Activated CD4-positive, alpha-beta T cell treated with anti-CD3 and anti-CD28 coated beads for 1 hour (primary cell): ENCODE measurements at places on chromosomes 11 and 22.

DNA sequence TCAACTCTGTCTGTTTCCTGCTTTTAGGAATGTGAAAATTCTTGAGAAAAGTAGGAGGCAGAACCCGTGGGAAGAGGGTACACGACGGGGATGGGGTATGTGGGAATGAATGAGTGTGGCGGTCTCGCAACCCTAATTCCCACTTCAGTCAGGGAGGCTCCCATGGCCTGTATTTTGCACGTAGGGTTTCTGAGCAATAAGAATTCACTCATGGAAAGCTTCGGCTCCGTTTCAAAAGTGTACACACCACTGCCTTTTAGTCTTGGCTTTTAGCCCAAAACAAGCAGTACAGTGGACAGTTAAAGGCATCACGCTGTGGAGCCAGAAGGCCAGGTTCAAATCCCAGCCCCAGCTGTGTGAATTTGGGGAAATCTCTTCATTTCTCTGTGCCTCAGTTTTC is 116.7 kb downstream of the MN1 start:
- DNase-seq, result no peak

GRCh38 chr22:32058656-32059260 is 15.7 kb downstream of the SLC5A1 start:
- DNase-seq, result no peak

GRCh38 chr11:126840201-126840886 is 160.2 kb downstream of the KIRREL3 start:
- DNase-seq, result no peak

DNA sequence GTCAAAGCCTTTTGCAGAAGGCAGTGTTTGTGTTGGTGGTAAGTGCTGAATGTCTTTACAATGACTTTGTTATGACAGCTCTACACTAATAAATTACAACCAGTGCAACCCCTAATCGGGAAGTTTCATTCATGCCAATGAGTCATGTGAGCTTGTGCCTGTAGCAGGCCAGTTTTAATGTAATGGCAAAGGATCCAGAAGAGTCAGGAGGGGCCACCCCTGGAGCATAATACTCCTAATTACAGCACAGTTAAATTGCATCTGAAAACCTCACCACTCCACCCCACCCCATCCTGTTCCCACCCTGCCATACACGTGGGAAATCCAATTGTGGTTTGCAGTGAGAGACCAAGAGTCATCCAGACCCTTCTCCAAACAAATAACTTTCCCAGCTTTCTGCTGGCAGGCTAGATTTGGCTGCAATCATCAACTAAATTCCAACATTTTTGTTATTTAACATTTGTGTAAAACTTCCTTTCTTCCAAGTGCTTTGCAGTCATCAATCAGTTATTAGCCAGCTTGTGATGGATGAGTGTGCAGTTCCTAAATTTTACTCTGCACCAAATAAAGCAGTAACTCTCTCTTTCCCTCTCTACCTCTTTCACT is 277.3 kb upstream of the FAT3 start:
- DNase-seq, result no peak

DNA sequence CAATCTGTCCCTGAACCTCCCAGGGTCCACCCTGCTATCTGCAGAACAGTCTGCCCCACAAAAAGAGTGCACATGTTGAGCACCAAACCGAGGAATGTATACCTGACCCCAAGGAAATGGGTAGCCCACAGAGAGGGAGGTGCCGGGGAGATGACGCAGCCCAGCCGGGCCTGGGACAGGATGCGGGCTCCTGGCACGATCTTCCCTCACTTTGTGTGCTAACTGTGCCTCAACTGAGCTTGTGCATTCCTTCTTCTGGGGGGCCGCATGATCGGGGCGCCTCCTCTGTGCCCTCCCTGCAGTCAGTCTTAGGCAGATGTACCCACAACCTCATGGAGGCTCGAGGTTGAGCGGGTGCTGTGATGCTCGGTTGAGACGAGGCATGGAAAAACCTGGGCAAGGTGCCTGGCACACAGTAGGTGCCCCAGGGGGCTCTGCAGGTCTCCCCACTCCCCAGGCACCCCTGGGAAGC is 2.4 kb downstream of the GAS2L1 start:
- DNase-seq, result no peak

- no peak for DNase-seq
Observed at GRCh38 chr11:1652026-1652425, 22.5 kb downstream of the KRTAP5-5 start.

GRCh38 chr22:41028841-41029240 is 63.6 kb upstream of the EP300 start:
- no peak for DNase-seq

DNA sequence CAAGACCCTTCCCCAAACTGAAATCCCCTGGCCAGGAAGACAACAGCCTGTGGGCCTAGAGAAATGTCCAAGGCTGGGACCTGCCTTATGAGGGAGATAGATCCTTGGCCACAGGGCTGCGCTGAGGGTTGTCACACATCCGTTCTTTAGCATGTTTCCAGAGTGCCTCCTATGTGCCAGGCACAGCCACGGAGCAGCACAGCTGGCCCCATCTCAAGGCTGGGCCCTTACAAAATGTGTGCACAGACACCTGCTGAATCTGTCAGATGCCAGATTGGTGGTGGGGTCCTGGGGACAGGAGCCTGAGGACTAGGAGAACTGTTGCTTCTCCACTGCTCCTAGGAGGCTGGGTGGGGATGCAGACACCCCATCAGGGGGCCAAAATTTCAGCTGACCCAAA is 11.2 kb downstream of the GRIK4 start:
- DNase-seq, result no peak

- DNase-seq, result no peak
Observed at GRCh38 chr11:78190374-78190773, 1.7 kb downstream of the USP35 start.

- no peak for DNase-seq
Observed at GRCh38 chr11:134592391-134592990, 180.4 kb upstream of the B3GAT1 start.

- DNase-seq, result no peak
Observed at GRCh38 chr11:76406359-76406758, 25.2 kb downstream of the GVQW3 start.

- DNase-seq, result no peak
Observed at GRCh38 chr11:32231909-32232493, 141.1 kb downstream of the RCN1 start.

- DNase-seq, result no peak
Observed at GRCh38 chr11:67309661-67310061, 6.3 kb downstream of the SSH3 start.

GRCh38 chr11:57374966-57375365 is 6.0 kb downstream of the PRG3 start:
- no peak for DNase-seq

DNA sequence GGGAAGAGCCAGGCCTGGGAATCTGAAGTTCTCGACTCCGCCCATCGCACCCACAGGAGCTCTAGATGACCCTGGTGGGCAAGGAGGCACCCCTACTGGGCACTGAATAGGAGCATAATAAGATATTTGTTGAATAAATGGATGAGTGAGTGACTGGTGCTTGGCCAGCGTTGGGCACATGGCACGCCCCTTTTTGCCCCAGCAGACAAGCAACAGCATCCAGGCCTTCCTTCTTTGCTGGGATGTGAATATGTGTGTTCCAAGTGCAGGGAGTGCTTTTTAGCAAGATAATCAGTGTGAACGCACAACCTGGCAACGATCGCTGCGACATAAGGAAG is 443 bp upstream of the CELF1 start:
- DNase-seq, result no peak

DNA sequence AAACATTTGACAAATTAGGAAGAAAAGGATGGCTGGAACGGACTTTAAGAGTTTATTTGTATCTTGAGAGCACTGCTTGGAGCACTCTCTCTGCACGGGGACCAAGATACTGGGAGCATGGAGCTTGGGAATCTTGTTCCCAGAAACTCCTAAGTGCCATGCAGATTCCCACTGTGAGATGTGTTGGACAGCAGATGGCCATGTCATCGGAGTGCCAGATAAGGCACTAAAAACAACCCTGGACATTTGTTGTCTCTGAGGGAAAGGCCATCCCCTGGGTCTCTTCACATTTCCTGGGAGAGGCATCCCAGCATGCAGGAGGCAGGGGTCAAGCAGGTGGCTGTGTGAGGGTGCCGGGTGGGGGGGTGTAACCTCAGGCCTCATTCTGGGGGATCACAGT is 2.9 kb downstream of the KIRREL3 start:
- no peak for DNase-seq

- DNase-seq, result no peak
Observed at GRCh38 chr11:114293201-114293711, 2.9 kb upstream of the NNMT start.

- DNase-seq, result no peak
Observed at GRCh38 chr22:29886596-29886995, 3.6 kb downstream of the MTMR3 start.

GRCh38 chr11:83778596-83778995 is 492.4 kb upstream of the CCDC90B start:
- no peak for DNase-seq

DNA sequence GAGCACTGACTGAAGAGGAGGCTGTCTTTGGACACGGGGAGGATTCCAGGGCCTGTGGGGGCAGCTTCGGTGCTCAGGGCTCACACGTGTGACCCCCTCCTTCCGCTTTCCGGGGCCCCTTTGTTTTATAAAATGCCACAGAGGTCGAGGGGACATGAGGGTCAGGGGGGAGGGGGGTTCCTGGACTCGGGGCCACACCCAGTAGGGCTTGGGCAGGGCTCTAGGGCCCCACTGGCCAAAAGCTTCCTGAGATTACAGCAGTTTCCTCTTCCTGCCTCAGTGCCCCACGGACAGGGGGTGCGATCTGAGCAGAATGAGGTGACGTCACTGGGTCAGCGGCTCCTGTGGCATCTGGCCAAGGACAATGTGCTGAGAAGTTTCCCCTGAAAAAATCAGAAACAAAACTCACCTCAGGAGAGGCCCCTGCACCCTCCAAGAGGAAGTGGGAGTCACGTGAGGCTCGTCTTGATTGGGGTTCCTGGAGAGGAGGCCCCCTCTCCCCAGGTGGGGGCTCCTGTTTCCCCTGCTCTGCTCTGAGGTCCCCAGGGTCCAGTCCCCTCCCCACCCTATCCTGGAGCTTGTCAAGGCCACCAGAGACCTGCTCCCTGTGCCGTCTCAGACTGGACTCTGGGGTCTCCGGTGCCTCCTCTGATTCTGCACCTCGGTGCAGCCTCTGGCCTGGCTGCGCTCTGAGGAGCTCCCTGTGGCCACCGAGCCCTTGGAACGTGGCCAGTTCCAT is 6.4 kb upstream of the IFITM3 start:
- no peak for DNase-seq

- no peak for DNase-seq
Observed at GRCh38 chr11:72634016-72634415, 40.2 kb downstream of the PDE2A start.

- no peak for DNase-seq
Observed at GRCh38 chr11:65539744-65540289, 14.9 kb downstream of the SCYL1 start.

- no peak for DNase-seq
Observed at GRCh38 chr22:37431366-37431765, 4.1 kb upstream of the ELFN2 start.

DNA sequence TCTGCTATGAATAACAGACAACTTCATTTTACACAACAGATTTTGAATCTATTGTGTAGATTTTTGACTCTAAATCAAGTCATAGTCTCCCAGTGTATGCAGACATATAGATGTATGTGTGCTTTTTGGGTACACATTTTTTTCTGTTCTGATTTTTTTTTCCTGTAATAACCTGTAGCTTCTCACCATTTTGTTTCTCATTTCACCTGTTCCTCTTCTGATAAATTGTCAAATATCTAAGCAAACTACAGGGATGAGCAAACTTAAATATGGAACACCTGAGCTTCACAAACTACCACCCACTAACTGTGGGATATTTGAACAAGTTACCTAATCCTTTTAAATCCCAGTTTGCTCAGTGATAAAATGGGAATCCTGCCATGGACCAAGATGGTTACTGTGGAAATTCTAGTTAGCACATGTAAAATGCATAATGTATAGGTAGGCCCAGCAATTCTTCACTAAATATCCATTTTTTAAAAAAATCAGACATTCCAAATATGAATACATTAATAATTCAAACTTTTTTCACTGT is 15.7 kb downstream of the LGR4 start:
- DNase-seq, result no peak

DNA sequence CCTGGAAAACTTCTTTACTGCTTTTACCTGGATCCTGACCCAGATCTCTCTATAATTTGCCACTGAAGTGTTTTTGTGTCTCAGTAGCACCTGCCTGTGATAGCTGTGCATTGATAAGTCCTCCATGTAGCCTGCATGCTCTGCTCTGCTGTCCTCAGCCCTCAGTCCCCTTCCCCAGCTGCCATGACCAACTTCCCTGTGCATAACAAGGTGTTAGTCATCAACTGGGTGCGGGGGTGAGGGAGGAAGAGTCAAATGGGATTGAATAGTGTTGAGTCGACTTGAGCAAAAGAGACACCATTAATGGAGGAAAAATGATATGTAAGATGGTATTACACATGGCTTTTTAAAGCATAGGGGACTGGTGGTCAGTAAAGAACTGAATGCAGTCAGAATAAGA is 92.2 kb upstream of the PLET1 start:
- DNase-seq, result no peak

- DNase-seq, result no peak
Observed at GRCh38 chr11:20949585-20949984, 280.2 kb downstream of the NELL1 start.

GRCh38 chr11:114077482-114078305 is 18.2 kb downstream of the ZBTB16 start:
- DNase-seq, result no peak

- no peak for DNase-seq
Observed at GRCh38 chr11:134585666-134586610, 173.9 kb upstream of the B3GAT1 start.

DNA sequence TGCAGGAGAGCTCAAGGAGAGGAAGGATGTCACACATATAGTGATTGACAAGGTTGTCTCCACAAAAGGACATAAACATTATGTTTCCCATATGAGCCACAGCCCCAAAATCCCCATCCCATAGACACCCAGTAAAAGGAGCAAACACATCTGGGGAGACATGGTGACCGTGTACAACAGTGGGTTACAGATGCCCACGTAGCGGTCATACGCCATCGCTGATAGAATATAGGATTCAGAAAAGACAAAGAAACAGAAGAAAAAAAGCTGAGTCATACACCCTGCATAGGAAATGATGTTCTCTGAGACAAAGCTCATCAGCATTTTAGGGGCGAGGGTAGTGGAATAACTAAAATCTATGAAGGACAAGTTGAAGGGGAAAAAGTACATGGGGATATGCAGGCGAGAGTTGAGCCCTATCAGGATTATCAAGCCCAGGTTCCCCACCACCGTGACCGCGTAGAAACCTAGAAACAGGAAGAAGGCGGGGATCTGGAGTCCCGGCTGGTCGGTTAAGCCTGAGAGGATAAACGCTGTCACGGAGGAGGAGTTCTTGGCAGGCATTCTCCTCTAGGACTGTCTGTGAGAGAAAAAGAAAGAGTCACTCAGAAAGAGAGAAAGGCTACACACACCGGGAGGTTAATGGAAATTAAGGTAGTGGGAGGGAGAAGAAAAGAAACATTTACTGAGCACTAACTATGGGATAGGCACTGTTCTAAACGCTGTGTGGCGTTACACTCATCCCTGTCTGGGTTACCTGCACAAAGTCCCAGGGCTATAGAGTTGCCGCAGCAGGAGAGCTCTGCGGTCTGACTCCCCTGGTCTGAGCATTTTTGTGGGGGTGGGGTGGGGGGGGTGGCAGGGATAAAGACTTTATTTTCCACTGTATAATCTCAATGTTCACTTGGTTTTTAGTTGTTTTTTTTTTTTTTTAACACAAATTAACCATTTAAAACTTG is 36.1 kb upstream of the OR8B8 start:
- no peak for DNase-seq
